ENCODE measurements at places on chromosomes 2 and 18. TPM values are rescaled to one million over a fixed set of nuclear protein-coding genes. Genes with fewer than 3 reads are reported as not detected.

The RSAD2 gene
- 14.7 TPM for total RNA-seq

- no peak for DNase-seq
Measured at GRCh38 chr18:64259871-64260270, 111.0 kb upstream of the LINC00305 start.

The SPDYA gene
- total RNA-seq: 7.3 TPM

DNA sequence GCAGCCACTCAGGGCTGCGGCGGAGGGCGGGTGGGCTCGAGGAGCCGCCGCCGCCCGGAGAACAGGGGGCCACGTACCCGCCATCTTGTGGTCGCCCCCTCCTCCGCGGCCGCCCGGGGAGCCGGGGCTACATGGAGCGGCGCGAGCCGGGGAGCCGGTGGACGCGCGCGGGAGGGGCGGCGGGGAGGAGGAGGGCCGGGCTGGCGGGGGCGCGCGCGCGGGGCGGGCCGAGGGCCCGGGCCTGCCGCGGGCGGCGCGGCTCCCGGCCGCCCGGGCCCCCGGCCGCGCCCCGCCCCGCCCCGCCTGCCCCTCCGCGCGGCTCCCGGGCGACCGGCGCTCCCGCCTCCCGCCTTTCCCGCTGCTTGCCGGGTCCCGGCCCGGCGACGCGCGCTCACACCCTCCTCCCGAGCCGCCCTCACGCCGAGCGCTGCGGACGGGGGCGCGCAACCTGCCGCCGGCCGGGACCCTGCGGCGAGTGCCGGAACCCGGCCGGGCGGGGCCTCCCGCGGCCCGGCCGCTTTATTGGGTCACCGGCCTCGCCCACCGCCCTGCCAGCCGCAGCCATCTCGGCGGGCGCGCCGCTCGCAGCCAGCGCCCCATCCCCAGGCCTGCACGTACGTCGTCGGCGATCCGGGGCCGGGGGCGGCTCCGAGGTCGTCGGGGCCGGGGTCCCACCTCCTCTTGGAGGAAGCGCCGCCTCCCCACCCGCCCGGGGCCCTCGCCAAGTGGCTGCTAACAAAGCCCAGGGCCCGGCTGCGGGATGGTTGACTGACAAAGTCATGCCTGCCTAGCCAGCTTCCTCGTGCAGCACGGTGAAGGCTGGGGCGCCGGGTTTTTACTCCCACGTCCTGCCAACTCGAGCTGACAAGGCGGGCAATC is at the start of gene PPP4R1:
PPP4R1 (minus strand) TSS at position 159 of the 879 bp plus-strand sequence; CDS start at position 84, 75 bp downstream.
- peak; percentile 74 for DNase-seq

The CNGA3 gene
- not detected for total RNA-seq

- DNase-seq: no peak
Measured at GRCh38 chr2:177772529-177772928, 300.0 kb downstream of the PDE11A start.

DNA sequence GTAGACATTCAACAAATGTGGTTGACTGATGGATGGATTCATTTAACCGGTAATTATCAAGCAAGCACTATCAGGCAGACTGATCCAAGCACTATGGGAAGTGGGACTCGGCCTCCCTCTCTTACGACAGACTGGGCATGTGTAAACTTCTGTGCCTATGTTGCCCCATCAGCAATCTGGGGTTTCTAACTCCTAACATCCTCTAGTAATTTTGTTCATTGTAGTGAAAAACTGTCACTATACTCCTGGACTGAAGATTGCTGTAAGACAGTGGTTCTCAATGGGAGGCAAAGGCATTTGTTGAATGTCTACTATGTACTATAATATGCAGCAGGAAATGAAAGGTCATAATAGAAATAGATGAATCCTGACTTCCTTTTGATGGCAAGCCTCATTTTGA is 51.2 kb upstream of the CREB1 start:
- DNase-seq: no peak

The CDK5R2 gene
- total RNA-seq: not detected

DNA sequence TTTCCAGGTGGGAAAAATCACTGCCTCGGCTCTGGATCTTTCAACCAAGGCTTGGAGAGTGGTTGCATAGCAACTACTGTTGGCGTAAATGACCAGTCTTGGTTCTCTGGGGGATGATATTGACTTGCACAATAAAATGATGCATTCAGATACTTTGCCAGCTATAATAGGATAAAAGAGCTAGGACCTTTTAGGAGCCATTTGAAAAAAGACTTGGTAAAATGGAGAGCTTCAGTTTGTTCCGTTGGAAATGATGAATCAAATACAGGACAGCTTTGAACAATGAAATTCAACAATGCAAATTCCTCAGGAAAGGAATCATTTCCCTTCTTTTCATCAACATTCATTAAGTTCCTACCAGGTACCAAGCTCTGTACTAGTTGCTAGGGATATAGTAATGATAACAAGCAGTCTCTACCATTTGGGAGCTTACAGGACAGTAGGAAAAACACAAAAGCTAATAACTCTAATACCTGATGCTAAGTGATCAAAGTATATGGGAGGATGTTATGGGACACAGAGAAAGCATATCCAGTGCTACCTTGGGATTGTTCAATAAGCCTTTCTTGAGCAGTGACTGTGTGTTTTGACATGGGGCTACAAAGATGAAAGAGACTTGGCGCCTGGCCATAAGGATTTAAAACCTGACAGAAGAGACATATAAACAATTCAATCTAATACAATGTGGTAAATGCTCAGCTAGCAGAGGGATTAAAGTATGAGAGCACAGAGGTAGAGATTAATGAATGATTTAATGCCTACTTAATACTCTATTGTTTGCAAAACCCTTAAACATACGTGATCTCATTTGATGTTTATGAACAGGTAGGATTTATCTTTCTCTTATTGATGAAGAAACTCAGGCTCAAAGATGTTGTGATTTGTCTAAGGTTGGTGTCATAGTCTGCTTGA is 110.7 kb downstream of the QPCT start:
- DNase-seq: peak; percentile 50

The TWSG1 gene
- total RNA-seq: 64.3 TPM

DNA sequence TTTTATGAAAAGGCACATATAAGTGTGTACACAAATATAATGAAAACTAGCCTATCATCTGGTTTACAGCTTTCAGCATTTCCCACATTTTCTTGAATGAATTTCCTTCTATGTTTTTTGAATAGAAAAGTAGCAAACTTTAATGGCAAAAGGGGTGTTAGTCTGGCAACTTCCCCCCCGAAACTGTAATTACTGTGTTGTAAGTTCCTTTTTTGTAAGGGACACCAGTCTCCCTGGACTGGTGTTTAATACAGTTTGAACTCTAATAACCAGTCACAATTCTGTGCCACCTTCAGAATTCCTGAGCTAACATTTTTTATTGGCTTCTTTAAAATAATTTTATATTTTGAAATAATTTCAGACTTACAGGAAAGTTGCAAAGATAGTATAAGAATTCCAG is 94.2 kb downstream of the ACSL3 start:
- DNase-seq: no peak

The KIAA2012 gene
- total RNA-seq: 0.15 TPM

- no peak for DNase-seq
Measured at GRCh38 chr2:223475901-223476300, 126.3 kb downstream of the SCG2 start.

DNA sequence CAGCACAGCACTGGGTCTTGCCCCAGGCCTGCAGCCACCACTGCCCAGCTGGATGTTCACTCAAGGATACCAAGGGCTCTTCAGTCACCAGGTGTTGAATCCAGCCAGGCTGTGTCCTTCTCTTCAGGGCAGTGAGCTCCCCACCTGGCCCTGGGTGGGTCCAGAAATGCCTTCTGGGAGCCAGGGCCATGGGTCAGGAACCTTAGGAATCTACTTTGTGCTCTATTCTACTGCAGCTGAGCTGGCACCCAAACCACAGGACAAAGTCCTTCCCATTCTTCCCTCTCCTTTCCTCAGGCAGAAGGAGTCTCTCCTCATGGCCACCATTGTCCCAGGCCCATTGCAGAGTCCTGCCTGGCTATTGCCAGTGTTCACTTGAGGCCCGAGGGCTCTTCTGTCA is 13.0 kb downstream of the STRADB start:
- DNase-seq: no peak

The HOXD12 gene
- not detected for total RNA-seq
